ENCODE measurements at places on chromosomes 11 and 22.

DNA sequence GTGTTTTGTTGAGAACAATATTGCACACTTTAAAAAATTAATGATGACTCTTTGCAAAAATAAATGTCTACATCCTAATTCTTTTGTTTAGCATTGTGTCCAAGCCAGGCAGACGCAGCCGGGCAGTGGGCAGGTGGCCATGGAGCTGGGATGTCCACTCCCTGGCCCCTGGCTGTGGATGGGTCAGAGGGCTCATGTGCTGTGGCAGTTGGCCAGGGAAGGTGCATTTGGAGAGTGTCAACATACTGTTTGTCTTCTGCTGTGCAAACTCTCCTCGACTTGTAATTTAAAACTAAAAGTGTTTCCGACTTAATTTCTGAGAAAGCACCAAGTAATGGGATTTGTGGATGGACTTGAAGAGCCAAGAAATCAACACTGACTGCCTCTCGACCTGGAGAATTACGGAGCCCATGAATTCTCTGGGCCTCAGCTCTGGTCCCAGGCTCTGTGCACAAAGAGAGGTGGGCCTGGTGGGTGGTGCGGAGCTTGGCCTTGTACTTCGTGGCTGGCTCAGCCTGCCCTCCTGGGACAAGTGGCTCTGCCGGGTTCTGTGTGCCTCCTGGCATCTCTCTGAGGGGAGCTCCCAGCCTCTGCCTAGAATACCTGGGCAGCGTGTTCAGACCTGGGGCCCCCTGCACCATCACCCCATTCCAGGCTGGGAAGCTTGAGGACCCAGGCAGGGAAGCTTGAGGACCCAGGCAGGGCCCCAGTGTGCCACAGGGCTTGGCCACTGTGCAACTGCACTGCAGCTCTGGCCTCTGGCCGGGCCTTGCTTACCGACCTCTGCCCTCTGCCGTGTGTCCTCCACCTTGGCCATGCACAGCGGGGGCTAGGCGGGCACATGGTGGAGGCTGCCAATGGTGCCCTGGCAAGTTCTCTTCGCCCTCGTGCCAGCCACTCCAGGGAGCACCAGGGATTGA, 46.4 kb downstream of the RTN4R start:
- DNase-seq, result no peak

- no peak for DNase-seq
Measured at GRCh38 chr11:39174196-39174595, 2285.3 kb downstream of the LRRC4C start.

- no peak for DNase-seq
Measured at GRCh38 chr11:110463153-110463552, 33.4 kb downstream of the FDX1 start.

- no peak for DNase-seq
Measured at GRCh38 chr11:126857860-126858808, 142.4 kb downstream of the KIRREL3 start.

DNA sequence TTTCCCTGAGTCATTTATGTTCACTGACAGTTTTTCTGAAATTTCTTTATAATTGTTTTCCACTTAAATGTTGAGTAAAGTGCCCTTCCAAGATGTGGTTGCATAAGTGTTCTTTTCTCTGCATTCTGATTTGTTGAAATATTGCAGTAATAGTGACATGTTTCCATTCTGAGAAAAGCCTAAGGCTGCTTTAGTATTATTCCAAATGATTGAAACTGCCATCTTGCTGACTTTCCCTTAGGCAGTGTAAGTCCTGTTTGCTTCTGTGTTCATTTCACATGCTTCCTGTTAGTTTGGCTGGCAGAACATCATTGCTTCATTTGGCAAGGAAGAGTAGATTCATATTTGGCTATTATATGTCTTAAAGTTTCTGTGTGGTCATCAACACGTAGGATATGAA, 146.5 kb downstream of the ELP4 start:
- DNase-seq, result no peak

DNA sequence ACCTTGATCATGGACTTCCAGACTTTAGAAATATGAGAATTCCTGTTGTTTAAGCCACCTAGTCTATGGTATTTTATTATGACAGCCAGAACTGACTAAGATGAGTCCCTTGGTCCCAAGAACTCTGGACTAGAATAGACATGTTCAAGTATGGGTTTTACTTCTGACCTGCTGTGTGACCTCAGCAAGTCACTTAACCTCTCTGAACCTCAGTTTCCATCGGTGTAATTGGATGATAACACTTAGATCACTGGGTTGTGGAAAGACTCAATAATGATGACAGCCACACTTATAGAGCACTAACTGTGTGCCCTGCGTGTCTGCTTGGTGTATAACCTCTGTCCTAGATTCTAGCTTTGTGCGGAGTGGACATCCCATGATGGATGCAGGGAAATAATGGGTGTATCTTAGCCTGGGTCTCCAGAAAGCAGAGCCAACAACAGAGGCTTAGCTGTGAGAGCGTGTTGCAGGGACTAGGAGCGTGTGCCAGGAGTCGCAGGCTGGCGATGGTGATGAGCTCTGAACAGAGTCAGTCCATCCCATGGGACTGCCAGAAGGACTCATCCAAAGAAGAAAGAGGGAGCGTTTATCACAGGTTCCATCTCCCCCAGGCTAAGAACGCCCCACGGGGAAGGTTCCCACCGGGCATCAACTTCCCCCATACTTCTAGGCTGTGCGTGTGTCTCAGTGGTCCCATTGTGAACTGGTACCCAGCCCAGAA, 93.2 kb upstream of the TP53I11 start:
- no peak for DNase-seq

DNA sequence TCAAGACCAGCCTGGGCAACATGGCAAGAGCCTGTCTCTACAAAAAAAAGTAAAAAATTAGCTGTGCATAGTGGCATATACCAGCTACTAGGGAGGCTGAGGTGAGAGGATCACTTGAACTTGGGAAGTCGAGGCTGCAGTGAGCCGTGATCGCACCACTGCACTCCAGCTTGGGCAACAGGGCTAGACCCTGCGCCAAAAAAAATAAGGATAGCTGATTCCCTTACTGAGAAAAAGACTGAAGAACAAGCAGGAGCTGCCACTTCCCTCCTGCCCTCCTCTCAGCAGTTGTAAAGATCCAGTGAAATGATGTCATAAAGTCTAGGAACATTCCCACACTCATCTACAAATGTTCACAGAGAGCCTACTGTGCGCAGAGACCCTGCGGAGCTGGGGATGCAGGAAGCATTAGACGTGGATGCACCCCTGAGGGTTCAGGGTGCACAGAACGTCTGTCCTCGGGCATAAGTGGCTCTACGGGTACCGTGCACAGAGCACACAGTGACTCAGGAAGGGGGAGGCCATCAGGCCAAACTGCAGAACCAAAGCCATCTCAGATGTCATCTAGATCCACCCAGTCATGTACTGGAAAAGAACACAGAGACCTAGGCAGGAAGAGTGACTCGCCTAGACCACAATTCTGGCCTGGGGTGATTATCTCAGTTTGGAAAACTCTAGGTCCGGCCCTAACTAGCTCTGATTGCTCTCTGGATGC, 11.7 kb downstream of the SEC14L2 start:
- no peak for DNase-seq

DNA sequence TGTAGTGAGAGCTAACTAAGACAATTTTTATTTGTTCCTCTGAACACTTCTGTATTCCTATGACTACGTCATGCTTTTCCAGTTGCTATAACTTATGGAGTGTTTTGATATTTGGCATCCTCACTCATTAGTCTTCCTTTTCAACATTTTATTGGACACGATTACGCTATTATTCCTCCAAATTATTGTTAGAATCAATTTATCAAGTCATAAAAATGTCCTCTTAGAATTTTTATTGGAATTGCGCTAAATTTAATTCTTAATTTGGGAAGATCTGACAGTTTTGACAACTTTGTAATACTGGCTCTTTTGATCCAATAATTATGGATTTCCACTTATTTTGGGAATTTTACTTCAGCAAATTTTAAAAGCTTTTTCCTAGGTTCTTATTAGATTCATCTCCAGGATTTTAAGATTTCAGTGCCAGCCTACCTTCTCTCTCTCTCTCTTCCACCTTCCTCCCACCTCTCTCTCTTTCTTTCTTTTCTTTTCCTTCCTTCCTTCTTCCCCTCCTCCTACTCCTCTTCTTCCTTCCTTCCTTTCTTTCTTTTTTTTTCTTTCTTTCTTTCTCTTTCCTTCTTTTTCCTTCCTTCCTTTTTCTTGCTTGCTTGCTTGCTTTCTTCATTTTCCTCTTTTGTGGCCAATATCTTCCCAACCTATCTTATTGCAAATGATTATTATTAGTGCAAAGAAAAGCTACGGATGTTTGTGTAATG, 50.8 kb downstream of the TST start:
- no peak for DNase-seq

GRCh38 chr11:132579634-132580327, 952.5 kb downstream of the OPCML start:
- DNase-seq, result no peak

GRCh38 chr11:118625036-118625690, 17.7 kb downstream of the PHLDB1 start:
- DNase-seq, result no peak

DNA sequence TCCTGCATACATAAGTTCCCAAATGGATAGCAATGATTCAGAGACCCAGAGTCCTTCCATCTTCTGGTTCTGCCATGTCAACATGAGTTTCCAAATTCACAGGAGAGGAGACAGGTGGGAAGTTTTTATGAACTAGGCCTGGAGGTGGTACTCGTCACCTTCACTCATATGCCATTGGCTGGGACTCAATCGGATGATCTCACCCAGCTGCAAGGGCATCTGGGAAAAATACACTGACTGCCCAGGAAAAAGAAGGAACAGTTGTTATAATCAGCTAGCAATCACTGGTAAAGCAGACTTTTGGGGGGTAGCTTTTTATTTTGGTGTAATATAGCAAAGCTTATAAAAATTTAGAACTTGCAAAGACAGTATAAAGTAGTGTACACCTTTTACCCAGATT, 83.9 kb downstream of the OTOG start:
- no peak for DNase-seq

- no peak for DNase-seq
Measured at GRCh38 chr11:121086866-121087265, 14.2 kb upstream of the TECTA start.

- DNase-seq, result no peak
Measured at GRCh38 chr22:28981818-28982499, 79.7 kb downstream of the C22orf31 start.

GRCh38 chr11:132858223-132858622, 674.1 kb downstream of the OPCML start:
- DNase-seq, result no peak

GRCh38 chr22:42820045-42820763, 36.9 kb downstream of the ARFGAP3 start:
- no peak for DNase-seq

- DNase-seq, result no peak
Measured at GRCh38 chr11:33128739-33129138, 32.5 kb downstream of the CSTF3 start.

DNA sequence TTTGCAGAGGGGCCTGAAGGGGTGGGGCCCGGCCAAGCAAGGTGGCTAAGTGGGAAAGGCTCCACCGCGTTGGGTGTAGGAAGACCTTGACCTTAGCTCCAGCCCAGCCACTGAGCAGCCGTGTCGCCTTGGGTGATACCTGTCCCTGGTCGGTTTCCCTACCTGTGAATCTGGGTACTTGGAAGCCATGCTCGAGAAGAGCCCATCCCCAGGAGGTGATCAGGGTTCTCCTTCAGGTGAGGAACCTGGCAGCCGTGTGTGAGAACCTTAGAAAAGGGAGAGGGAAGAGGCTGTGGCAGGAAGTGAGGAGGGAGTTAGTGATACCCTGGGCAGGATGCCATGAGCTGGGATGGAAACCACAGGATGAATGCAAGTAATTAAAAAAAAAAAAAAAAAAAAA, 21.6 kb downstream of the PPARA start:
- DNase-seq, result peak; percentile 49

GRCh38 chr11:75384438-75385080, 14.8 kb upstream of the RPS3 start:
- no peak for DNase-seq

DNA sequence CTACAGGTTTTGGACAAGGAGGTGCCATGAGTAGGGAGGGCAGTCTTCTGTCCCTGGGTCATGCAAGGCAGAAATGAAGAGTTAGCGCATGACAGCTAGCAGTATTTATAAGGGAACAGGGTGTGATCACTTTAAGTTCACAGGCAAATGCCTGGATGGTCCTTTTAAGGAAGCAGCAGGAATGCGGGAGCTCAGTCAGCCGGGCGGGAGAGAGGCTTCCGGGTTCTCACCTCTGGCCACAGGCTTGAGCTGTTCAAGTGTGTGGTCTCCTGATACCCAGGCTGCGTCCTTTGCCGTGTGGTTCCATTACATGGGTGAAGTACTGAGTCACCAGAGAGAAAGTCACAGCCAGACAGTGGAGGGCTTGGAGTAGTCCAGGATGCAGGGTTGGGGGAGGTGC, 105.4 kb downstream of the BCR start:
- no peak for DNase-seq

GRCh38 chr22:49914256-49914655, 4.0 kb downstream of the ALG12 start:
- DNase-seq, result no peak

- DNase-seq, result no peak
Measured at GRCh38 chr11:100823360-100823759, 136.3 kb downstream of the ARHGAP42 start.

- DNase-seq, result no peak
Measured at GRCh38 chr11:113021111-113021510, 59.9 kb downstream of the NCAM1 start.

GRCh38 chr11:70087446-70088167, 9.5 kb downstream of the ANO1 start:
- DNase-seq, result no peak

DNA sequence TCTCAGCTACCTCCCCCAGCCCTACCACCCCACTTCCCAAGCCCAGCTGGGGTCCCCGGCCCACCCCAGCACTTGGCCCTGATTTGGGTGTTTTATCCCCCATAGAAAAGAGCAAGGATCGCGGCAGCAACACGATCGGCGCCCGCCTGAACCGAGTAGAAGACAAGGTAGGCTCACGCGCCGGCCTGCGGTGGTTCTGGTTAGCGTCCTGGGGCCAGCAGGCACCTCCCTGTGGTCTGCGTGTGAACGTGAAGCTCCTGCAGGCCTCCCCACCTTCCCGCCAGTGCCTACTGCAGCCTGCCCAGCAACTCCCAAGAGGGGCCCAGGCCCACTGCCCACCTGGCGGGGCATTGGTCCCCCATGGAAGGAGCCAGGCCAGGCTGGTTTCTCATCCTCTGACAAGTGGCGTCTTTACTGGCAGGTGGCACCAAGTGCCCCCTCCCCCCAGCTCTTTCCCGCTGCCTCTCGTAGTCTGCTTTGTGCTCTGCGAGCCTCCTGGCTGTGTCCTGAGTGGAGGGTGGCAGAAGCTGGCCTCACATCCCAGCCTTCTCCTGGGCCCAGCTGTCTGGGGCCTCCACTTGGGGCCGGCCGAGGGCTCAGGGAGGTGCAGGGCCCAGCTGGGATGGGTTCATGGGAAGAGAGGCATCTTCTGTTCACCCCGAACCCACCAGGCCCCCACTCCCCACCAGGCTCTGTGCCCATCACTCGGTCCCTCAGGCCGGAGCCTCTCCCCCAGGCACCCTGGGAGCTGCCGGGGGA, 78.3 kb upstream of the KCNQ1OT1 start:
- no peak for DNase-seq

- DNase-seq, result no peak
Measured at GRCh38 chr11:45324459-45324858, 38.3 kb upstream of the SYT13 start.
